ENCODE measurements at places on chromosomes 1 and 21.

DNA sequence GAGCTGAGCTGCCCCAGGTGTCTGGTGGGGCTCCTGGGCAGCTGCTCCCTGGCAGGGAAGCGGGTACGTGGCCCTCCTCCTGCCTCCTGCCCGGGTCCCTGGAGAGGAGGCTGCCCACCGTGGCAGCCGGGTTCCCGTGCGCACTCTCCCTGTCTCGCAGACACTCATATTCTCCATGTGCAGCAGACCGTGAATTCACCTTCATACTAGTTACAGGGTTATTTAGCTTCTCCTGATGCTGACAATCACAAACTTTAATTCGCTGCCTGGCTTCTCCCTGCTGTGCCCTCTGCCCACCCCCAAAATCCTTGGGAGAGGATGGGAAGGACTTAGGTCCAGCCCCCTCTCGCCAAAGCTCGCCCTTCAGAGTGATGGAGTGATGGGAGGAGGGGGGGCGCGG, 95.3 kb downstream of the CASZ1 start:
- DNase-seq: no peak

DNA sequence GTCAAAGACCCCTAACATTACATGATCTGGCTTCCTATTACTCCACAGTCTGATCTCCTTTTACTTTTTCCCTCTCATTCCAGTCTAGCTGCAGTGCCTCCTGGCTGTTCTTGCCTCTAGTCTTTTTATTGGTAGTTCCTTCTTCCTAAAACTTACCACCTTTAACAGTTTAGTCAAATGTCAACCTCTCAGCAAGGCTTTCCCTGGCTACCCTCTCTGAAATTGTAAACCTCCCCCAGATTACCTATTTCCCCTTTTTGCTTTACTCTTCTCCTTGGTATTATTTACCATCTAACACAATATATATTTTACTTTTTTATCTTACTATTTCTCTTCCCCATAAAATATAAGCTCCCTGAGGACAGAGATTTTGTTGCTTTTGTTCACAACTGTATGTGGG, 129.6 kb downstream of the CLEC20A start:
- DNase-seq: no peak

GRCh38 chr1:200850554-200850953, 22.2 kb upstream of the GPR25 start:
- no peak for DNase-seq

- no peak for DNase-seq
Observed at GRCh38 chr1:204408074-204408507, 3.5 kb downstream of the PPP1R15B start.

- DNase-seq: no peak
Observed at GRCh38 chr1:63623952-63624351, 30.7 kb downstream of the PGM1 start.

- no peak for DNase-seq
Observed at GRCh38 chr1:64748222-64748621, 3.3 kb downstream of the RAVER2 start.

- no peak for DNase-seq
Observed at GRCh38 chr1:47686731-47687630, 249.1 kb downstream of the FOXD2 start.

- DNase-seq: no peak
Observed at GRCh38 chr1:214259353-214259977, 21.5 kb upstream of the SMYD2 start.

GRCh38 chr1:77156214-77156613, 63.0 kb downstream of the PIGK start:
- no peak for DNase-seq

GRCh38 chr1:176177764-176178163, 29.3 kb downstream of the COP1 start:
- no peak for DNase-seq

- peak; percentile 64 for DNase-seq
Observed at GRCh38 chr1:38858833-38859560, 575 bp downstream of the RRAGC start.

DNA sequence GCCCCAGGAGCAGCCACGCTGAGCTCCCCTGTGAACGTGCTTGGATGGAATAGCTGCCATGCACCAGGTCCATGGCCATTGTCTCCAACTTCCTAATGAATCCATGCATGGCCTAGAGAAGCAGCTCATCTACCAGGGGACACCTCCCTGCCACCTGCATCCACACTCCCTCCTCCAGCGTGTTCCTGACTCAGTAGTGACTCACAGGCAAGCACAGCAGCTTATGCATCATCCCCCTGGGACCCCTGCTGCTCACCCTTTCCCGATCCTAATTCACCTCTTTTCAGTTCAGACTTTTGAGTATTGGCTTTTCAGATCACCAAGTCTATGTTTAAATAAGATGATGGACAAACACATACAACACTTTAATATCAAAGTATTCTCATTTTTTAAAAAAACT, 39.9 kb upstream of the TADA1 start:
- no peak for DNase-seq

- DNase-seq: no peak
Observed at GRCh38 chr21:46061518-46061917, 36.4 kb upstream of the COL6A2 start.

- DNase-seq: no peak
Observed at GRCh38 chr1:7607097-7607496, 164.0 kb upstream of the VAMP3 start.

- no peak for DNase-seq
Observed at GRCh38 chr1:24110642-24111261, 1.2 kb downstream of the MYOM3 start.

- DNase-seq: no peak
Observed at GRCh38 chr1:243559575-243560162, 290.4 kb downstream of the AKT3 start.

GRCh38 chr1:30319765-30320580, 403.4 kb downstream of the MATN1 start:
- no peak for DNase-seq

DNA sequence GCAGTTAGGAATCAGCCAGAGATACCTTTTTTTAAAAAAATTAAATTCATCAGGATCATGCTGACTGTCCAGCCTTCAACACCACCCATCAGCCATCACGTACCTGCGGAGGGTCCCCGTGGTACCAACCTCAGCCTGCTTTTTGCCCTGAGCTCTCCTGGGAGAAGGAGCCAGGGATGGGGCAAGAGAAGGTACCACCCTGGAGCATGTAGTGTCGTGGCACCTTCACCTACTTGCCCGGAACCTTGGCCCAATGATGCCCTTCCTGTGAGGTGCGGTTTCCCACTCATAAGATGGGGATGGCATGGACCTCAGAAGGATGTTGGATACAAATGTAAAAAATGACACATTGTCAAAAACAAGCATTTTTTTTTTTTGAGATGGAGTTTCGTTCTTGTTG, 88.4 kb upstream of the C1orf174 start:
- DNase-seq: no peak

DNA sequence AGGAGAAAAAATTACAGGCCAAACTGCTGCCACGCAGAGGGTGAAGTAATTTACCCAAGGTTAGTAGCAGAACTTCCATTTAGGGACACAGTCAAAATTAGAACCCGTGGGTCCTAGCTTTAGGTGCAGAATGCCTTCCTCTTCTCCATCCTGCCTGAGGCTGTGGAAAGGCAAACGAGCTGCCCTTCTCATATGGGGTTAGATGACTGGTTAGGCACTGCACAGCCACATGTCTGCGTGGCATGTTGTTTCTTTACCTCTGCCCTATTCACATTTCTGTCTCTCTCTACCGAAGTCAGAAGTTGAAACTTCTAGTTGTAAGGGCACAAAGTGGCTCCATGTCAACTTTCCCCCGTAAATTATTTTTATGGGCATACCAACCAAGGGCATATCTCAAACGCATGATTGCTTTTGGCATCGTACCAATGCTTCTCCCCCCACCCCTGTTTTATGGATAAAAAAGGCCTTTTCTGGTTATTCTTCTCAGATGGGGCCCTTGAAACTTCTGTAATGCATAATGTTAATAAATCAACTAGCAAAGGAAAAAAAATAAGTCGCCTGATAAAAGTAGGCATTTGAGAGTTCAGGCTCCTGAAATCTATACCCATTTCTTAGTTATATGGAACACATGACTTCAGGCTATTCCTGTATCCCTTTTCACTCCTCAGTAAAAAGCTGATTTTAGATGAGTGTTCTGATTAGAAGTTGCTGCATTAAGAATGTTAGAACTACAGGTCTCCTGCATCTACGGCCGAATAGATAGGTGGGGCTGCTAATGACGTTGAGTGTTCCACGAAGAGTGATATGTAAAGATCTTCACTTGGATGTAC, 139.6 kb upstream of the NRIP1 start:
- DNase-seq: no peak

DNA sequence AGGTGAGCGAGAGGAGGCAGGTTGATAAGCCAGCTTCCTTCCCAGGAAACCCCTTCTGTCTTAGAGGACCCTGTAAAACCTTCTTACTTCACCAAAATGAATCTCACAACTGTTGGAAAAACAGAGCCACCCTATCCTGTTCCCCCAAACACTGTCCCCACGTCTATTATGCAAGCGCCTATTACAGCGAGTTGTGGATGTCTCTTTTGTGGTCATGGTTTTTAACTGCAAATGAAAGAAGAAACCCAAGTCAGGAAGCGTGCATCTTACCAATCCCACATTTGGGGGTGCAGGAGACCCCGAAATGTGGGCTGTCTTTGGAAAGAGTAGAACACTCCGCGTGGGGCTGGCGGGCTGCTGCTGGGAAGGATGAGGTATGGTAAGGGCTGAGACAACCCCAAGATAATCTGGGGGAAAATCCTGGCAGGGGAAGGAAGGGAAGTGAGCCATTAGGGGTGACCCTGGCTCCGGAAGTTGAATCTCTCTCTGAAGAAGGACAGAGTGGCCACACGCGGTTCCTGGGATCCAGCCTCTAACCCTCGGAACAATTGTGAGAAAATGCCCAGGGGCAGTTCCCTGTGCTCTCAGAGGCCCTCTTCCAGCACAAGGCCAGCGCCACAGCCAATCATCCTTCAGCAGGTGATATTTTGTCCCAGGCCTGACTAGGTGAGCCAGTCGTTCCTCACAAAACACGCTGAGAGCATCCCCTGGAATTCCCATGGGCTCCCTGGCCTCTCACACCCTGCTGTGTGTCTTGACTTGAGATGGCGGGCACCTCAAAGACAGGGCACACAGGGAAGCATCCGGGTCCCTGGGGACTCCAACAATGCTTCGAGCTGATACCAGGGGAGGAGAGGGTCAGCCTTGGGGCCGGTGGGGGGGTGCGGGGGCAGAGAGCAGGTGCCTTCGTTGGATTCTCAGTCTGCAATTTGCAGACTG, 168.5 kb upstream of the IRF2BP2 start:
- no peak for DNase-seq

- DNase-seq: no peak
Observed at GRCh38 chr1:192756847-192757246, 52.0 kb upstream of the RGS2 start.

DNA sequence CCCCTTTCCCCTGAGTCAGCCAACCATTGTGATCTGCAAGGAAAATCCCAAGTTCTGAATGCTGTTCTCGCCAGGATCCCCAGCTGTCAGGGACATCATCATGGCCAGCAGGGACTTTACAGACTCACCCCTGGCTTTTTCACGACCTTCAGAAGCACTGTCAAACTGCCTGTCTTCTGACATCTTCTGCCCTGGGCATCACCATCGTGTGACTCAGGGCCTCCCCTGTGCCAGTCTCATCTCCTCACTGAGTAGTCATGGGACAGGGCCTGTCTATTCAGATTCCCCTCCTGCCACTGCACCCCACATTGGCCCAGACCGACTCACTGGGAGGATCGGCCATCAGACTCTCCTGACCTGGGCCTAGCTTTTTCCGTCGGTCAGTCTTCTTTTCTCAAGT, 72.5 kb upstream of the VAMP3 start:
- DNase-seq: no peak

- DNase-seq: no peak
Observed at GRCh38 chr1:228410015-228410414, 3.4 kb upstream of the TRIM11 start.

DNA sequence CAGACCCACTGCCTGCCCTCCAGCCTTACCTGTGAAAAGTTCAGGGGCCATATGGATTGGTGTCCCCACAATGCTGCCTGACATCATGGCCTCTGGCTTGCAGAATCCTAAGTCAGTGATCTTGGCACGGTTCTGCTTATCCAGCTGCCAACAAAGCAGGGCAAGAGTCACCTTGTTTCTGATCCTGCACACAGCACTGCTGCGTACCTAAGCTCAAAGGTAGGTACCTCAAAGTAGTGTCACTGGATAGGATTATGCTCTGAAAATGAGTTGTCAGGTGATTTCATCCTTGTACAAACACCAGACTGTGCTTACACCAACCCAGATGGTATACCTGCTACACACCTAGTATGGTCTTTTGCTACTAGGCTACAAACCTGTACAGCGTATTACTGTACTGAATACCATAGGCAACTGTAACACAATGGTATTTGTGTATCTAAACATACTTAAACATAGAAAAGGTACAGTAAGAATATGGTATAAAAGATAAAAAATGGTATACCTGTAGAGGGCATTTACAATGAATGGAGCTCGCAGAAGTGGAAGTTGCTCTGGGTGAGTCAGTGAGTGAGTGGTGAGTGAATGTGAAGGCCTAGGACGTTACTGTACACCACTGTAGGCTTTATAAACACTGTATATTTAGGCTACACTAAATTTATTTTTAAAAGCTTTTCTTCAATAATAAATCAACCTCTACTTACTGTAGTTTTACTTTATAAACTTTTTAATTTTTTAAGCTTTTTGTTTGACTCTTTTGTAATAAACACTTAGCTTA, 29.1 kb upstream of the RBBP5 start:
- no peak for DNase-seq

DNA sequence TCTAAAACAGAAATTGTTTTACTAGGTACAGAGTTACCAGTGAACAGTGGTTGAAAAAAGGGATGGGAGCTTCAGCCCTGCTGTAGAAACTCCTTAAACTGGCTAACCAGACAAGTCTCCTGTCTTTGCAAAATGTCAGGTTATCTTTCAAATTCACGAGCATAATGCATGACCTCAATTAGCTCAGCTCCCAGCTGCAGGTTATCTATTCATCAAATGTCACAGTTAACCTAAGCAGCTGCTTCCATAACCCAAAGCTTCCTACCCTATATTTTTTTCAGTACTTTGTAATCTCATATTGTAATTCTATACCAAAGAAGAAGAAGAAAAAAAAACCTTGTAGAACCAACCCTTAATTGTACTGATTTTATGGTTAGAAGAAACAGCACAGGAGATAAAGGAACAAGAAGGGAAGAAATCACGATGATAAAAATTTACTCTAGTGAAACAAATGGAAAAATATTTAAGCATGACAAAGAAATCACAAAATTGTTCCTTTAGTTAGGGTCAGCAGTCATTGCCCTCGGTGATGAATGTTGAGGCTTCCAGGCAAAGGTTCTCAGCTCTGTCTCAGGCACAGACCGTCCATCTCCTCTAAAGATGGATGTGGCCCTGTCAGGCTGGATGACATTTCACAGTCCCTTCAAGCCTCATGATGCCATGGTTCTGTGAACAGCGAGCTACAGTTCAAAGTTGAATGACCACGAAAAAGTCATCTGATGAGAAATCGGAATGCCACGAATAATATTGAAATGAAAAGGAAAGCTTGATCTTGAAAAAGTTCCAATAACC, 95.9 kb downstream of the PLD5 start:
- DNase-seq: no peak

GRCh38 chr1:184036517-184036949, 995 bp downstream of the COLGALT2 start:
- no peak for DNase-seq
